H4 (cell line): ENCODE measurements at places on chromosomes 6 and 20. TPM values are rescaled to one million over a fixed set of nuclear protein-coding genes. Genes with fewer than 3 reads are reported as not detected.

The DEFB116 gene
- not detected in 2 replicates for total RNA-seq

The LY6G6F gene
- total RNA-seq: not detected in 2 replicates

DNA sequence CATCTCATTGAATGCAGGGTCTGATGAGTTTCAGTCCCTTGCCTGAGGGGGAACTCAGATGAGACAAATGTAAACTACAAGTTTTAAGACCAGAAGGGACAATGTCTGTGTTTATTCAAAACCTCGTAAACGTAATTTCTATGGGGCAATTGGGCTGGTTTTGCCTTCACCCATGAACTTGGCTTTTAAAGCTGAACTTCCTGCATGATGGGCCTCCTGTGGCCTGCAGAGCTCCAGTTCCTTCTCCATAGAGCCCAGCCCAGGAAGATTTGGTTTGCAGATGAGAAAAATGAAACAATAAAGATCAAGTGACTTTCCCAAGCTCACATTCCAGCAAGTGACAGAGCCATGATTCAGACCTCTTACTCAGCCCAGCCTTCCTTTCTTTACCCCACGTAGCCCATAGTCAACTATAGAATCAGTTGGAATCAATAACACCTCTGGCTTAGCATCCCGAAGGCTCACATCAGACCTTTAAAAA, 612.3 kb downstream of the UTRN start:
- peak; percentile 67 for DNase-seq

DNA sequence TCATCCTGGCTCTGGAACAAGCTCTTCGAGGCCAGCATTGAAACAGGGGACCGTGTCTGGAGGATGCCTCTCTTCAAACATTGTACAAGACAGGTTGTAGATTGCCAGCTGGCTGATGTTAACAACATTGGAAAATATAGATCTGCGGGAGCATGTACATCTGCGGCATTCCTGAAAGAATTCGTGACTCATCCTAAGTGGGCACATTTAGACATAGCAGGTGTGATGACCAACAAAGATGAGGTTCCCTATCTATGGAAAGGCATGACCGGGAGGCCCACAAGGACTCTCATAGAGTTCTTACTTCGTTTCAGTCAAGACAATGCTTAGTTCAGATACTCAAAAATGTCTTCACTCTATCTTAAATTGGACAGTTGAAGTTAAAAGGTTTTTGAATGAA, 3.6 kb upstream of the CDKN1A start:
- DNase-seq: no peak

DNA sequence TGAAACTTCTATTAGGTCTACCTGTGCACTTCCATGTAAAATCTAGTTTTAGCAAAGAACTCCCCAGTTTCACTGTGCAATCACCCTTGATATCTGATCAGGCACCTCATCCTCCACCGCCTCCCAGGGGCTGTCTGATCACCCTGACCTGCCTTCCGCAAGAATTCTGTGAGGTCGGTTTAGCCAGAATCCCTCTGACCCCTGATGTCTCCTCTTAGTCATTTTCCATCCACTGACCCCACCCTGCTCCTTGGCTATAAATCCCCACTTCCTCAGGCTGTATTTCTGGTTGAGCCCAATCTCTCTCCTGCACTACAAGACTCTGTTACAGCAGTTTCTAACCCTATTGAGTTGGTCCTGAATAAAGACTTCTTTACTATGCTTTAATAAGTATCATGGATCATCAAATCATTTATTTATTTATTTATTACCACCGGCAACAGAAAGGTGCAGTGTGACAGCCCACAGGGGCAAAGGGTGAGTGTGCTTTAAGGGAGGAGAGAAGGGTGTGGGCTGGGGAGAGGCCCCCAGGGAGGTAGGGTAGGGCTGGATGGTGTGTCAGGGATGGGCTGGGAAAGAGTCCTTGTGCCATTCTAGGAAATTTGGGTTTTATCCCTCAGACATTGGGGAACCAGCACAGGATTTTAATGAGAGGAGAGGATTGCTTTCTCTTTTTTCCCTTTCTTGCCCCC, 11.2 kb upstream of the SERPINB6 start:
- no peak for DNase-seq

- no peak for DNase-seq
Observed at GRCh38 chr6:40408786-40409542, 178.2 kb downstream of the LRFN2 start.

DNA sequence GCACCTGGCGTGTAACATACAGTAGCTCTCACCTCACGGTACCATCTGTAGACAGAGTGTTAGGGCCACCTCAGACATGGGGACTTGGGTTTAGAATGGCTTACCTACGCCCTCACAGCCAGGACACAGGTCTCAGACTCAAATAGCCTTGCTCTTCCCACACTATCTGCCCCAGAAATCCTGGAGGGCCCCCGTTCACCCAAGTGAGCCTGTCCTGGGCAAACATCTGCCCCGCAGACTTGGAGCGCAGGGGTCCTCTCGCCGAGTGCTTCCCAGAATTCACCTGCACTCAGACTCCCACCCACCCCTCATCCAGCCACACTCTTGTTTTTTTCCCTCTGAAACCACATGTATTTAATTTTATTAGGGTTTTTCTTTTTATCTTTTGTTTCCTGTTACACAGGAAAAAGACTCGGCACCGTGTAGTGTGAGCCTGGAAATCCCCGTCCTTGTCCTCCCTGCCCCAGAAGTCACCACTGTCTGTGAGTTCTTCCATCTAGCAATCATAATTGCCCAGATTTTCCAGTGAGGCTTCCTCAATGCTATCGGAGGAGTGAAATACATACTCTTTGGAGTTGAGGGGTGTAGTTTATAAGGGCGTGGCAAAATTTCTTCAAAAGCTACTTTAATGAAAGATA, 17.1 kb upstream of the MAP1LC3A start:
- DNase-seq: no peak

GRCh38 chr6:82013561-82014530, 233.7 kb downstream of the IBTK start:
- no peak for DNase-seq

The CLDN20 gene
- not detected in 2 replicates for total RNA-seq

The BMP2 gene
- 0.97 and 1.1 TPM in 2 replicates for total RNA-seq

- DNase-seq: no peak
Observed at GRCh38 chr6:11989386-11989785, 22.7 kb upstream of the HIVEP1 start.

The TRIM31 gene
- total RNA-seq: 0.12 TPM in 1 of 2 replicates, not detected in the other

DNA sequence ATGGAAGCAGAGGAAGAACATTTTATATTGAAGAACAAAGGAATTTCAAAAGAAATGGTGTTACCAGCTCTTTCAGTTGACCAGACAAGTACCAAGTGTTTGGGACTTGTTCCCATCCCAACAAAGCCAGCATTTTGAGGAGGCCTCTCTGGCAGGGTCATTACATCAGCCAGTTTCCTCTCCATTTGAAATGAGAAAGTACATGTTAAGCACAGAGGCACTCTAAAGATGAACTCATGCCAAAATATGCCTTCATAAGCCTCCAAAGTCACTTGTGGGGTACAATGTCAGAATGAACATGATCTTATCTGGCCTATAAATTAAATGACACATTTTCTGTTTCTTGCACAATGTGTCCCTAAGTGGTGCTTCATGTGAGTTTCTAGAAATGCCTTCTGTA, 223.9 kb downstream of the PRL start:
- no peak for DNase-seq

- DNase-seq: no peak
Observed at GRCh38 chr6:29633534-29633905, 537 bp upstream of the GABBR1 start.

- DNase-seq: no peak
Observed at GRCh38 chr6:35218021-35218420, 4.3 kb downstream of the SCUBE3 start.

GRCh38 chr20:64146936-64147477, 17.2 kb upstream of the MYT1 start:
- no peak for DNase-seq

DNA sequence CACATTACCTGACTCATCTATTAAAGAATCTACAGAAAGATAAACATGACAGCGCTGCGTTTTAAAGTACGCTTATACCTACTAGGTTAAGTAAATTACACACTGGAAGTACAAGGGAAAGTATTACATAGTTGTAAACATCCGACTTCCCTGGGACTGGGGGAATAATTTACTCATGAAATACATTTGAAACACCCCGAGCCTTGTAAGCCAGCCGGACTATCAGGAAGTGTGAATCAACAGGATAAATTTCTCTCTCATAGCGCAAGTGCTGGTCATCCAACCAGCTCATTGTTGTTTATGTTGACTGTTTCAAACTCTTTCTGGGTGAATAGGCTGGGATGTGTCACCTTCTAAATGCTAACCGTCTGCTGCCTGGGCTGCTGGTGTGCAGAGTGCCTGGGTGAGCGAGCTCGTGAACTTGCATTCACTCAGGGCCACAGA, 4.9 kb downstream of the BMP6 start:
- peak; percentile 82 for DNase-seq

The SLC35D3 gene
- not detected in 2 replicates for total RNA-seq

The BAK1 gene
- 16.3 and 18.8 TPM in 2 replicates for total RNA-seq

DNA sequence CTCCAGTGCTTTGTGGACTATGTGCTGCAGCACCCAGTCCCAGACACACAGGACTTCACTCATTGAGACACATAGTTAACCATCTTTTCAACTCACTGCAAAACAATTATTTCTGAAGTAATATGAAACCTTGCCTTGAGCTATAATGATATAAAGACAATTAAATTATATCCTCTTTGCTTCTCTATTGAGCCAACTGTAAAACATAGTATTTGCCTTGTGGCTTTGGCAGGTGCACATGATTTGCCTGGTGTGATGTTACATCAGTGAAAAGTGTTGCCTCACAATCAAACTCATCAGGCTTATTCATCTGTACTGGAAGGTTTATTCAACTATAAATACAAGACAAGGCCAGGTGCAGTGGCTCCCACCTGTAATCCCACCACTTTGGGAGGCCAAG, 80.6 kb downstream of the NCOA7 start:
- no peak for DNase-seq

The NRSN1 gene
- total RNA-seq: not detected in 2 replicates

DNA sequence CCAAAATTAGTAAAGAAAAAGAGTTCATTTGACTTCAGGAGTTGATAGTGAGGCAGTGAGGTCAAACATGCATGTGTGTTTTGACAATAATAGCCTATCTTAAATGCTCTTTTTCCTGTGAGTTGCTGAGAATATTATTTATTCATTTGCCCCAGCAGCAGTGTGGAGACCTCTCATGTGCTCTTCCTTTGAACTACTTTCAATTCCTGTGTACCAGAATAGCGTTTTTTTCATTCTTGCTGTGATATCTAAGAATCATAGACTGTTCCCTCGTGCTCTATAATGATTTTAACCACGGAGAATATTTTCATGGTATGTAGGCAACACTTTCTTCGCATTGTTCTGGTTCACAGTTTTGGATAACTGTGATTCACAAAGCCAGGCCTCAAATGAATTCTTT, 5.2 kb downstream of the CDYL start:
- no peak for DNase-seq

The ZKSCAN4 gene
- 3.1 and 3.8 TPM in 2 replicates for total RNA-seq

DNA sequence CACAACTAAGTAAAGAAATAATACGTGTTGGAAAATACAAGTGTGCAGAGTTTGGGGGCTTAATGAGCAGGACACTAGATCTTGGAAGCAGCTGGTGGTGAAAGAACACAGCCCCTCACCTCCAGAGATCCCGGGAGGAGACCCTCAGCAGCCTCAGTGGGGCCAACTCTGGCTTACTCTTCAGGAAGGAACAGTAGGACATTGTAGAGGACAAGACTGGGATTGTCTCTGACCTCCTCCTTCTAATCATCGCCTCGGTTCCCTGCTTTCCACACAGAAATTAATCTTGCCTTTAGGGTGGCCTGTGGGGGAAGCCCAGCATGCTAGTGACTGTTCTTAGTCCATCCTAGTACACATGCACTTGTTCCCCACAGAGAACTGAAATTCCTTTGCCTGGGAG, 130.7 kb downstream of the AKAP7 start:
- DNase-seq: no peak

DNA sequence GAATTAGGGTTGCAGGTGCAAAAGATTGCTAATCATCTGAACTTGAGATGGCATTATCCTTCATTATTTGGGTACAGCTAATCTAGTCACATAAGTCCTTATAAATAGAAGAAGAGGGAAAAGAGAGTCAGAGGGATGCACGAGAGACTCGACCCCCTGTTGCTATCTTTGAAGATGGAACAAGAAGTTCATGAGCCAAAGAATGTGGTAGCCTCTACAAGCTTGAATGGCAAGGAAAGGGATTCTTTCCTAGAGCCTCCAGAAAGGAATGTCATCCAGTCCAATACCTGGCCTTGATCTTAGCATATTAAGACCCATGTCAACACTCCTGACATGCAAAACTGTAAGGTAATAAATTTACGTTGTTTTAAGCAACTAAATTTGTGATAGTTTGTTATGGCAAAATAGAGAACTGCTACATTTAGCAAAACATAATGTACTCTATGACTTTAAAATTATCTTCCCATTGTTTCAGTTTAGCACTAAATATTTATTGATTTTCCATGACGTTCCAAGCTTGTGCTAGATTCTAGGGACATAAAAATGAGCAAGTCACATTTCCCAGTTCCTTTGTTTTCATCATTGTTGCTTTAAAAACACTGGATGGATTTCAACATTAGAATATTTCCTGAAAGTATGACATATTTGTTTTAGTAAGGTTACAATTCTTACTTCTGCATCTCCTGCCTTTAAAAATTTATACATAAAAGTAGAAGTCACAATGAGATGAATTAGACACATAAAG, 12.7 kb downstream of the MANEA start:
- DNase-seq: no peak

- DNase-seq: no peak
Observed at GRCh38 chr20:52118016-52118623, 73.5 kb downstream of the ZFP64 start.

DNA sequence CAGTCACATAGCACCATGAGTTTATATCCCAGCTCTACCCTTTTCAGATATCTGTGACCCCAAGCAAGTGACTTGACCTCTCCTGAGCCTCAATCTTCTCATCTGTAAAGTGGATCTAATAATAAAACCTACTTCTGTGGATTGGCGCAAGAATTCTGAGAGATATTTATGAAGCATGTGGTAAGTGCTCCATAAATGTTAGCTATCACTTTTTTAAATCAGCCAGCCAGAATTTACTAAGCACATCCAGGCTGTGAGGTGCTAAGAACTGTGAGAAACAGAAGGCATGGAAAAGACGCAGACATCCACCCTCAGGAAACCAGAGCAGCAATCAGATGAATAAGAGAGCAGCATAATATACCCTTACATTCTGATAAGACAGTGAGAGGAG, 862 bp downstream of the C20orf96 start:
- no peak for DNase-seq

- no peak for DNase-seq
Observed at GRCh38 chr6:16657768-16658167, 103.5 kb downstream of the ATXN1 start.

The MAPK13 gene
- total RNA-seq: not detected in 2 replicates

DNA sequence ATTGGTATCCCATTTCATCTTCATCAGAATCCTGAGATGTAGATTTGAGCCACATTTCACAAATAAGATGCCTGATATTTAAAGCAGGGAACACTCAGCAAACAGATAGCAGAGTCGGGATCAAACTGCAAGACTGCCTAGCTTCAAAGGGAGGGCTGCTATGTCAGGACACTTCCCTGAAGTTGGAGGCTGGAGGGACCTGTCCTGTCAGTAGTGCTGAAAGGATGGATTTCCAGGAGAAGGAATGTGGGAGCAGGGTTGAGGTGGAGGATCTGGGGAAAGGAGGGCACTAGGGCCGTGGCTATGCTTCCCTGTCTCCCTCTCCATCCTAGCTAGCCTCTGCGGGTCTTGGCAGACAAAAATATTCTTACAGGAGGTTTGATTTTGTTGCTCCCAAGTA, 32.2 kb downstream of the COX4I2 start:
- no peak for DNase-seq

- DNase-seq: no peak
Observed at GRCh38 chr6:161583584-161583983, 309.7 kb upstream of the AGPAT4 start.

- no peak for DNase-seq
Observed at GRCh38 chr20:51554538-51555165, 12.1 kb upstream of the NFATC2 start.
